ENCODE measurements at places on chromosomes 13 and 19.

GRCh38 chr13:47080621-47081020 is 183.8 kb upstream of the HTR2A start:
- DNase-seq = no peak

DNA sequence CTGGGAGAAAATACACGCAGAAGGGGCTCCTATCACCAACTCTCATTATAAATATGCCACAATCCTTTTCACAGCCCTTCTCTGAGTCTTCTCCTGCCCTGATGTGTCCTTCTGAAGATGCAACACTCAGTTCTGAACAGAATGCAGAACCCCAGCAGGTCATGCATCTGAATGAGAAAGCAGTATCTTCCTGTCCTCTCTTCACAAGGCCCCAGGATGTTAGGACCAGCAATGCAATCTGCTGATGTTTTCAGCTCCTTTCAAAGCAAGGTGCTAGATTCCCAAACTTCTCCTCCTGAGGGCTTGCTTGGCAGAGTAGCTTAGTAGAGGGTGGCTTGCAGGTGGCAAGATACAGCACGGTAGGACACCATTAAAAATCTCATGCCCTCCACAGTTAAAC is 22.3 kb upstream of the DOCK9 start:
- DNase-seq = no peak

GRCh38 chr13:94232956-94233355 is 246.5 kb downstream of the DCT start:
- no peak for DNase-seq

DNA sequence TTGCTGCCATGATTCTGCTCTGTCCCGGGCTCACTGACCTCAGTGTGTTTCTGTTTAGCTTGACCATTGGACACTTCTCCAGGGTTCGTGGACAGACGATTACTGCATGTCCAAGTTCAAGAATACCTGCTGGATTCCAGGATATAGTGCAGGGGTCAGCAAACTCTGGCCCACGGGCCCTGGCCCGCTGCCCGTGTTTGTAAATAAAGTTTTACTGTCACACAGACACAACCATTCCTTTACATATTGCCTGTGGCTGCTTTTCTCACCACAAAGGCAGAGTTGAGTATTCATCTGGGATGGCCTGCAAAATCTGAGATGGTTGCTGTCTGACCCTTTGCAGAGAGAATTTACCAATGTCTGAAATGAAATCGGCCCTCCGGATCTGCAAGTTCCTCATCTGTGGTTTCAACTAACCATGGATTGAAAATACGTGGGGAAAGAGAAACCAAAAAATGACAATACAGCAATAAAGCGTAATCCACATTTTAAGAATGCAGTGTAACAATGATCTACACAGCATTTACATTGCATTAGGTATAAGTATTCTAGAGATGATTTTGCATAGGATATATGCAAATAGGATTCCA is 25.9 kb upstream of the F2RL3 start:
- no peak for DNase-seq

- DNase-seq = peak; percentile 83
These were observed at the start of gene WIZ for GRCh38 chr19:15449620-15450527. TSS of gene WIZ (minus strand) at chr19:15449956. CDS start at chr19:15448307, 1,649 bp downstream.

DNA sequence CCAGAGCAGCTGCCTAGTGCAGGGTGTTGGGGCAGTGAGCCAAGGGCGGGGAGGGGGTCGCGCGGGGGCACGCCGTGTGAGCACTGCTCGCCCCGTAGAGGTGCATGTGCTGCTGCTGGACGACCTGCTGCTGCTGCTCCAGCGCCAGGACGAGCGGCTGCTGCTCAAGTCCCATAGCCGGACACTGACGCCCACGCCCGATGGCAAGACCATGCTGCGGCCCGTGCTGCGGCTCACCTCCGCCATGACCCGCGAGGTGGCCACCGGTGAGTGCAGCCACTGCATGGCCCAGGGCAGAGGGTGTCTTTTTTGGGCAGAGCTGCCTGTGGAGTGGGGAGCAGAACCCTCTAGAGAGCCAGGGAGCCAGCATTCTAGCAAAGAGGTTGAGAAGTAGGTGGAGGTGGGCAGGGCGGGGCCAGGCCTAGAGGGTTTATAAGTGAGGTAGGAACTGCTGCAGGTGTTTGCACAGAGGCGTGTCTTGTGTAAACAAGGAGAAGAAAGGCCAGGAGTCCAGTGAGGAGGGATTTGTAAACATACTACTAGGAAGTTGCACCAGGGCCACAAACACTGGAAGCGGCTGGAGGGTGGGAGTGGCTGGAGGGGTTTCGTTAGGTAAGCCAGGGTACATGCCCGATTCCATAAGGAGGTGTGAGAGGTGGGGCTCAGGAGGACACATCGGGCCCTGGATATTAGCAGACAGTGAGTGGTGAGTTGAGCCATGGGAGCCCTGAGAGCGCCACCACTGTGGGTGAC is 21.3 kb downstream of the ARHGEF1 start:
- no peak for DNase-seq

GRCh38 chr13:46104868-46105267 is at the start of gene CPB2:
TSS of gene CPB2 (minus strand) at chr13:46105033. CDS start at chr13:46105009, 24 bp downstream.
- DNase-seq = no peak

DNA sequence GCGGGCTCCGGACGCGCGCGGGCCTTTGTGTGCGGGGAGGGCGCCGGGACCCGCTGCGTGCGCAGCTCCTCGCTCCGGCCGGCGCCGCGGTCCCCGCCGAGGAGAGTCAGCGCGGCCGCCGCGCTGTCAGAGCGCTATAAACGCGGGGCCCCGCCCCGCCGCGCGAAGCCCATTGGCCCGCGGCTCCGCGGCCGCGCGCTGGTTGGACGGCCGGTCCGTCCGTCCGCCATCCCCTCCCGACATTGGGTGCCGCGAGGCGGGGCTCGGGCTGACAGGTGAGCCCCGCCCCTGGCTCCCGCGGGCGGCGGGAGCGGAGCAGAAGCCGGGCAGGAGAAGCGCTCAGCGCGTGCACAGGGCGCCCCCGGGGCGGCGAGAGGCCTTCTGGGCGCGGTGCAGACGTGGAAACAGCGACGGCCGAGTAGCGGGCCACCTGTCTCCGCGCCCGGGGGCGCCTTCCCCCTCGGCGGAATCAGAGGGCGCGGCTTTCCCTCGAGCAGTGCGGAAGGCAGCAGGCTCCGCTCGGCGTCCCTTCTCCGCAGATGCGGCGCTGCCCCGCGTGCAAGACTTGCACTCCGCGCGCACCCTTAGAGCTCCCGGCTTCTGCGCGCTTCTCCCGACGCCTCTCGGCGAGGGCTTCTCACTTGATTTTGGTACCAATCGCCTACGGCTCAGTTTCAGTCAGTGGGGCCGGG is at the start of gene EFNB2:
TSS of gene EFNB2 (minus strand) at position 111 of the 692 bp plus-strand sequence. CDS start 698 bp downstream, outside the sequence.
- peak; percentile 78 for DNase-seq

DNA sequence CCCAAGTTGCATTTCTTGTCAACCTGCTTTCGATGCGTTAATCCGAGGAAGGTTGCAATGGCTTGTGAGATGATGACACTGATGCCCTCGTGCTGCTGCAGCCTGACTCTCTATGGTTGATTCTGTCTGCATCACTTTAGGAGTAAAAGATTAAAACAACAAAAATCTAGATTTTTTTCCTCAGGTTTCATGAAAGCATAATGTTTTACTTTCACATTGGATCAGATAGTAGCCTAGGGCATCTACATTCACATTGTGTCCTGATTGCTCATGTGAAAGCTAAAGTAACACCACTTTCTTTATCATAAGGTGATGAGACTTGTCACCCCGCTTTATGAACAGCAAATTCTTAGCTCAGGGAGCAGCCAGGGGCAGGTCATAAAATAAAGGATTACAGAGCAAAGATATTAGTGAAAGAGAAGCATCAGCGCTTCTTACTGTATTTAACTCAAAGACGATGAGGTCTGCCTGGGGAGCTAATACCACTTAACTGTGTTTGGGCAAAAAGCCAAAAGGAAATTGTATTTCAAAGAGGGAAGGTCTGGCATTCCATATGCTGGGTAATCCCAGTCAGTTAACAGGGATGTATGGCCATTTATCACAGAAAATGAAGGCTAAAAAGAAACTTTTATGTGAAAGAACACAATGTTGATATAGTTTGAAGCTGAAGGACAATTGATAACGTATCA is 270.5 kb downstream of the GPC6 start:
- no peak for DNase-seq

Measured in activated CD4-positive, alpha-beta T cell treated with anti-CD3 and anti-CD28 coated beads for 24 hours (primary cell).